Activated naive CD4-positive, alpha-beta T cell treated with Interleukin-2 at 50 U/mL for 16 hours (primary cell): ENCODE measurements at places on chromosomes 16 and 17.

- peak; percentile 12 for DNase-seq
Measured at GRCh38 chr17:19306160-19307111, 56.1 kb downstream of the B9D1 start.

GRCh38 chr17:70006159-70006558 lies 68.9 kb upstream of the KCNJ16 start:
- DNase-seq: no peak

GRCh38 chr17:76191896-76192295 lies 48.4 kb downstream of the RNF157 start:
- peak; percentile 43 for DNase-seq

DNA sequence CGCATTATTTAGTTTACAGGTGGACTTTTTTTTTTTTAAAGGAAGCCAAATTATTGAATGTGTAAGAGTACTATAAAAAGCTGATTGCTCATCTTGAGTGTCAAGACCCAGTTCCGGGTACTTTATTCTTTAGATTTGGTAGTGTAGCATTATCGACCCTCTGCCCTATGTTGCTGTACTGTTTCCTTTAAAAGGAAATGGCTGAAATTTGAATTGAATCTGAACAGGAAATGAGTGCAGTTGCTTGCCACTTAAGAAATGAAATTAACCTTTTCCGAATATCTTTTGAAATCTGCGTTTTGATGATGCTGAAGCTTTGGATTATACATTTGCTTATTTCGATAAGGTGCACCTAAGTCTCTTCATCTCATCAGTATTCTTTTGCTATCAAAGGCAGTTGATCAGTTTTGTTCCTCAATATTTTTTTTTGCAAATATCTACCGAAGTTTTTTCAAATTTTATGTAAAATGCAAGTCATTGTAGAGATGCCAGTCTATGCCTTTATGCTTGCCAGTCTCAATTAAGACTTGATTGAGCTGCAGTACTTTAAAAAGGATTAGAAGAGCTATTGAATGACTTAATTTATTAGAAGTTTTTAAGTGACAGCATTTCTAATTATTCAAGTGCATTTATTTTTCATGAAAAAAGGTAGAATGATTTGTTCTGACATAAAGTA lies 1.8 kb downstream of the GGNBP2 start:
- DNase-seq: no peak

- DNase-seq: no peak
Measured at GRCh38 chr16:62068747-62069146, 32.5 kb upstream of the CDH8 start.

DNA sequence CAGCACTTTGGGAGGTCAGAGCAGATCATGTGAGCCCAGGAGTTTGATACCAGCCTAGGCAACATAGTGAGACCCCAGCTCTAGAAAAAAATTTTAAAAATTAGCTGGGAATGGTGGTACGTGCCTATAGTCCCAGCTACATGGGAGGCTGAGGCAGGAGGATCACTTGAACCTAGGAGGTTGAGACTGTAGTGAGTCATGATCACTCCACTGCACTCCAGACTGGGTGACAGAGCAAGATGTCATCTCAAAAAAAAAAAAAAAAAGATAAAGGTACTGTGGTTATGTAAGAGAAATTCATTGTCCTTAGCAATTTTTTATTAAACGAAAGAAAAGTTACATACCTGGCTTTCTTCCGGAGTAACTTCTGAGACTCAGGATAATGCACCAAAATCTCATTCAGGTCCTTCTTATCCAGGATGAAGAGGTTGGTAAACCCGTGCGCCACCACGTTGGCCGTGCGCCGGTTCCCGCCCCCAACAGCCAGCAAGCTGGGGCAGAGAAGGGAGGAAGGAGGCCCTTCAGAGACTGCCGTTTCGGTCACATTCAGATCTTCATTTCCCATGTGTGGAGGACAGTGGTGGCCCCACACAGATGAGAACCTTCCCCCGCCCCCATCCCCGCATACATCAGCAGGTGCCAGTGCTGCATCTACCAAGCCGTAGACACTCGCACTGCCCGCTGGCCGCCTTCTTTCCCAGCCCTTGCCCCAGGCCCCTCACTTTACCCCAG lies 73.7 kb downstream of the CNGB1 start:
- no peak for DNase-seq

DNA sequence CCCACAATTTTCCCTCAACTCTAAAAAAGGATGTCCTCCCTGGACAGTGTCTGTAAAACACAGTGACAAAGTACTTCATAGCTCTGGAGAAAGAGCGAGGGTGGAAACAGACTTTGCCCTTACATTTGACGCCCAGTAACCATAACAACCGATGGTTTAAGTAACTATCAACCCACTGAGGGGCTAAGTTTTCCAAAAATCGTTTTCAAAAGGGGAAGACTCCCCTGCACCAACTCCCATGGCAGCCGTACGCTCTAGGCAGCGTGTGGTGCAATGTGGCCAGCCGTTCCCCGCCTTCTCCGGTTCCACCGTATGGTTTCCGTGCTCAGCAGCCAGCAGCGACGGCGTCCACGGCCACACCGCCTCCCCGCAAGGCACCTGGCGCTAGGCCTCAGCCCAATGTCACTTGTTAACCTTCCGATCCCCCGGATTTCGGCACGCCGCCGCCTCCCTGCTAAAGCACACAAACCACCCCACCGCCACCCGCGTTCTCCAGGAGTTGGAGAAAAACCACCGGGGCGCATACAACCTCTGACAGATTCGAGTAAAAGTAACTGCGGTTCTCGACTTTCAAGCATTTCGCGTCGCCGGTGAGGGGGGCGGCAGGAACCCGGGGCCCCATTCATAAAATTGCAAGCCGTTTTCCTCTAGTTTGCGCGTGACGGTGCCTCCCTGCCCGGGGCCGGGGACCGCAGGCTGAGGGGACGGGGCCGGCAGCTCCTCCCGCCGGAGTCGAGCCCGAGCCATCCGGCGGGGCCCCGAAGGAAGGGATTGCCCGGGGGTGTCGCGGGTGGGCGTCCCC lies 661 bp downstream of the TEX2 start:
- DNase-seq: peak; percentile 72

DNA sequence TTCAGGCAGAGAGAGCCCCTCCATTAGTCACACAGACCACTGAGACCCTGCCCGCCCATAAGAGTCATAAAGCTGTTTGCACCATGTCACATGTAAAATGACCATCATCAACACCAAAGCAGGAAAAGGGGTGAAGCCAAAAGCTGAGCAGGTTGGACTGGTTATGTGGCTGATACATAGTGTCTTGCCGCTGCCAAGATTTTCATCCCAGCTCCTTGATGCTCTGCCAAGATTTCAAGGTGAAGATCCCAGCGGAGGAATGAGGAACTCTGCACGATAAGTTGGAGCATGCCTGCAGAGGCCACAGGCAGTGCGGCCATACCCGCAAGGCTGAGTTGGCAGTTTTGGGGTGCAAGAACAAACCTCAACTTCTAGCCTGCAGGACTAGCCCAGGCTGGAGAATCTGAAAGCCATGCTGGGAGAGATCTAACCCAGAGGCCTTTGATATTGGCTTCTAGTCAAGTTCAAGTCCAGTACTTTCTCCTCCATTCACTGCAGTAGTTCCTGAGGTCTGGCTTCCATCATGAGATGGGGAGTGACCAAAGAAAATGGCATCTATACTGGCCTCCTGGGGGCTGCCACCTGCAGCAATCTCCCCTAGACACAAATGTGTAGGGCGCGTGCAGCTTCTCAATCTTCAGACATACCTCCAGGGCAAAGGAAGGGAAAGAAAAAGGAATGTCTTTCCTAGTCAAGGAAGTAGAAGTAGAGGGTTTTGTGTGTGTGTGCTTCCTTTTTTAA lies 79.7 kb upstream of the NOL11 start:
- DNase-seq: no peak

GRCh38 chr17:6536053-6536452 lies 20.3 kb downstream of the PITPNM3 start:
- no peak for DNase-seq

- DNase-seq: no peak
Measured at GRCh38 chr16:27598220-27598619, 48.3 kb downstream of the KATNIP start.

DNA sequence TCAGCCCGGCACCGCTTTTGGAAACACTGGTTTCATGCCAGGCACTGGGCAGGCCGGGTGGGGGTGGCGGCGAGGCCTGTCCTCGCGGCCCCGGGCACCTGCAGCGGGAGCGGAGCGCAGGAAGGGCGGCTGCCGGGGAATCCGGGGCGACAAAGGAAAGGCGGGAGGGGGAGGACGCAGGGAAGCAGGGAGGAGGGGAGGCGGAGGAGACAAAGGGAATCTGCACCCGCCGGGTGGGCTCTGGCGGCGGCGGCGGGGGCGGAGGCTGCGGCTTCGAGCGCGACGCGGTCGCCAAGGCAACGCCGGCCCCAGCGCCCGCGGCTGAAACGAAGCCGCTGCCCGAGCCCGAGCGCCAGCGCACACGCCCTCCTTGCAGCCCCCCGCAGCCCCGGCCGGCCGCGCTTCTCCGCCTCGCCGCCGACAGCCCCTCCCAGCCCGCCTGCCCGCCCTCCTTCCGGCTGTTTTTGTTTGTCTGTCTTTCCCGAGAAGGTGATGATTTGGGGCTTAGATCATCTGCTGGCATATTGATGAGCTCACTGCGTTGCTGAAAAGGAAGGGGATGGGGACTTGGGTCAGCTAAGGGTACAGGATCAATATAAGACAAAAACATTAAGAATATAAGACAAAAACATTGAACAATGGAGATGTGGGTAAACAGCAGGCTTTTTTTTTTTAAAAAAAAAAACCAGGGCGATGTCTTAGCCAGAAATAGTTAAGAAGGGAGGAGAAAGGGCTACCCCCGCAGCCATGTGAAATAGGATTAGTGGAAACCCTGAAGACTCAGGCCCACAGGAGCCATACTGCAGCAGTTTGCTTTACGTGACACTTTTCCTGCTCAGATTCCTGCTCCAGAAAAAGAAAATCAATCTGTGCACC lies 32.7 kb downstream of the CDK5R1 start:
- DNase-seq: peak; percentile 72

DNA sequence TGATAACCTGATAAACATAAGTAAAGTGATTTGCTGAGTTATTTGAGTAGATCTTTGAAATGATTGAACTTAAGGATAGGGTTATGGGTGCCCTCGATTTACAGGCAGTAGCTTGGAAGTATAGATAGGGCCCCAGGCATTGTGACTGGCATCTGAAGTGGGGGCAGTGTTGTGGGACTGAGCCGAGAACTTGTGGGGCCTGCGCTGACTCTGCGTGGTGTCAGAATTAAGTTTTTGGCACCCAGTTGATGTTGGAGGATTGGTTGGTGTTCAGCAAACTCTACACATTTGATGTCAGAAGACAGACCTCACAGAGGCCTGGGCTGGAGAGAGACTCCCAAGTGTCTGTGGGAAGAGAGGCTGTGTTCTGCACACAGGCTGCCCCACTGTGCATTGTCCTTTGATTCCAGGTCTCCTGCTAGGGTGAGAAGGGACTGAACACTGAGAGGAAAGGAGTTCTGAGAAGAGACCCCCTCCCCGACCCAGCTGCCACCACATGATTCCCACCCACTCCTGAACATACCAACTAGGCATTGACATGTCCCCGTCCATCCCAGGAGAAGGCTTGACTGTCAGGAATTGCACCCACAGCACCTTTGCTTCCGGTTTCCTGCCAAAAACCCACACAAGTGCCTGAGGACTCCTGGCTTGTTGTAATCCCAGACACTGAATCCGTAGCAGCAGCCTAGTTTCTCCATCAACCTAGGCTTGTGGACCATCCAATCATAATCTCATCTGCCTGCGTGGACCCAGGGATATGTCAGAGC lies 4.5 kb downstream of the ZNF267 start:
- peak; percentile 45 for DNase-seq

GRCh38 chr16:3179651-3180050 lies 8.4 kb upstream of the OR1F1 start:
- DNase-seq: no peak

- no peak for DNase-seq
Measured at GRCh38 chr17:27486741-27487140, 30.5 kb downstream of the KSR1 start.

DNA sequence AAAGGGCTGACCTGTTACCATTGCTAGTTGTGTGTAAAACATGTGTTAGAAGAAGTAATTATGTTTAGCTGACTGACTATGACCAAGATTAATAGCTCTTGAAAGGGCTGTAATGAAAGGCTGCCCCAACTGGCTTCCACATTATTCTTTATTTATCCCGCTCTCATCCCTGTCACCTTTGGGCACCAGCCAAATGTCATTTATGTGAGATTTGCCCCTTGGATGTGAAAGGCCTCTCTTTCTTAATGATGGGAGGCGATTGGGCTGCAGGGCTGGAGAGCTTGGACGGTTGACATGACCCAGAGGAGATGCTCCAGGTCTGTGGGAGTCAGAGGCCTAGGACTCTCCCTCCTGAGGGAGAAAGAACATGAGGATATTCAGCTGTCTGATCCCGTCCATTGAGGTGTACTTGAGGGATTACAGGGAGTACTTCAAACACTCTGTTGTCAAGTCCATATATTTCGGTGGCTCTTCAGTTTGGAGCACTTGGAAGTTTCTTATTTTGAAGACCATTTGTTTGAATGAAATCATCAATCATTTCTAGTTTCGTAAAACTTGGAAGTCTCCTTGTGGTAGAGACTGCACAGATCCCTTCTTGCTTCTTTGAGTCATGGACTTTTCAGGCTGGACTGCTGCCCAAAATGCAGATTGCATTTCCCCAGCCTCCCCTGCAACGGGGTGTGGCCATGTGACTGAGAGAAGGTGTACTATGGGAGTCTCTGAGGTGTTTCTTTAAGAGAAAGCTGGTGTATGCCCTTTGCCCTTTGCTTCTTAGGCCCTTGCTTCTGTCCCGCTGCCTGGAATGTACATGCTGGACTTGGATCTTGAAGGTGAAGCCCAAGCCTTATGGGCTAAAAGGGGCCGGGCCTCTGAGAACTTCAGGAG lies 51.3 kb downstream of the FTO start:
- no peak for DNase-seq

DNA sequence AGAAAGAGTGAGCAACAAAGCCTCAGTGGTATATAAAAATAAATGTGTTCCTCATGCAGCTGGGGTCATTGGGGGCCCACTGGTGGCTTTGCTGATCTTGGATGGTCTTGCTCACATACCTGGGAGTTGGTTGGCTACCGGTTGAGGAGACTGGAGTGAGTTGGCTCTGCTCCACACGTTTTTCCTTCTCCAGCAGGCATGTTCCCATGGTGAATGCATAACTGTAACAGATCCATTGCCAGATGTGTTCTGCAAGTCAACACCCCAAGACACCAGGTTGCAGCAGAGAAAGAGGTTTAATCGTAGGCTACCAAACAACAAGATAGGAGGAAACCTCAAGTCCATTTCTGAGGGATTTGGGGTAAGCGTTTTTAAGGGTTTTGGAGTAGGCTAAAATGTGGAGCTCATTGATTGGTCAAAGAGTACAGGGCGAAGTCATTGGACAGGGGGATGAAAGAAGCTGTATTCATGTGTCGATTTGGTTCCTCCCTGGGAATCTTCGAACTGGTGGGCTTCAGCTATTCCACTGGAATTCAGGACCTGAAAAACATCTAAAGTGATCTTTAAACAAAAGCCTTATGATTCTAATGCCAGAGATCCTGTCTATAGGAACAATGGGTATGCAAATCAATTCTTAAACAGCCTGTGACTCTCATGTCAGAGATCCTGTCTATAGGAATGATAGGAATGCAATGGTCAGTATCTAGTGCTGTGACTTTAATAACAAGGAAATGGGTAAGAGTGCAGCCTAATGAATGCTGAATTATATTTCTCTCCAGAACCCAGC lies 467.5 kb upstream of the C16orf82 start:
- DNase-seq: no peak
